IgD-negative memory B cell (primary cell): ENCODE measurements at places on chromosomes 2 and 18. TPM values are rescaled to one million over a fixed set of nuclear protein-coding genes. Genes with fewer than 3 reads are reported as not detected.

The INHBB gene
- not detected for polyA plus RNA-seq

The SLC39A6 gene
- 24.3 TPM for polyA plus RNA-seq

The CDH20 gene
- polyA plus RNA-seq = not detected

The TMEM247 gene
- polyA plus RNA-seq = not detected

The CHST10 gene
- 11.1 TPM for polyA plus RNA-seq

The SERTAD2 gene
- polyA plus RNA-seq = 14.6 TPM

The DOCK10 gene
- 26.9 TPM for polyA plus RNA-seq

The DTYMK gene
- polyA plus RNA-seq = 40.5 TPM

The GBX2 gene
- not detected for polyA plus RNA-seq

The CYP27A1 gene
- polyA plus RNA-seq = 0.83 TPM

The INHA gene
- polyA plus RNA-seq = not detected

The VSNL1 gene
- not detected for polyA plus RNA-seq

The KCNK3 gene
- not detected for polyA plus RNA-seq

The PPIG gene
- polyA plus RNA-seq = 92.5 TPM

The POU3F3 gene
- not detected for polyA plus RNA-seq

The UGGT1 gene
- polyA plus RNA-seq = 10.9 TPM

The POMC gene
- 10.1 TPM for polyA plus RNA-seq

The SLC14A1 gene
- polyA plus RNA-seq = 3.5 TPM

The CDH2 gene
- polyA plus RNA-seq = not detected

The COMMD1 gene
- 55.2 TPM for polyA plus RNA-seq

The DRC1 gene
- polyA plus RNA-seq = not detected

The GAD1 gene
- not detected for polyA plus RNA-seq

The LOXL3 gene
- polyA plus RNA-seq = 0.74 TPM

The RTKN gene
- polyA plus RNA-seq = 0.88 TPM

The TSPYL6 gene
- not detected for polyA plus RNA-seq

The GRB14 gene
- not detected for polyA plus RNA-seq

The FBXO41 gene
- 3.8 TPM for polyA plus RNA-seq
